Tongue (tissue), 3 donors: ENCODE measurements at places on chromosomes 5 and 9. TPM values are rescaled to one million over a fixed set of nuclear protein-coding genes. Genes with fewer than 3 reads are reported as not detected.

- DNase-seq, result no peak
Measured at GRCh38 chr9:133980864-133981588, 11.1 kb downstream of the VAV2 start.

GRCh38 chr5:174482607-174483024 lies 241.8 kb upstream of the MSX2 start:
- DNase-seq, result no peak

GRCh38 chr5:133995883-133996563 lies 8.8 kb downstream of the VDAC1 start:
- no peak for DNase-seq

GRCh38 chr5:74356009-74356695 lies 284.4 kb downstream of the ENC1 start:
- DNase-seq, result no peak

GRCh38 chr5:40618926-40619325 lies 60.8 kb upstream of the PTGER4 start:
- DNase-seq, result peak; percentile 35

DNA sequence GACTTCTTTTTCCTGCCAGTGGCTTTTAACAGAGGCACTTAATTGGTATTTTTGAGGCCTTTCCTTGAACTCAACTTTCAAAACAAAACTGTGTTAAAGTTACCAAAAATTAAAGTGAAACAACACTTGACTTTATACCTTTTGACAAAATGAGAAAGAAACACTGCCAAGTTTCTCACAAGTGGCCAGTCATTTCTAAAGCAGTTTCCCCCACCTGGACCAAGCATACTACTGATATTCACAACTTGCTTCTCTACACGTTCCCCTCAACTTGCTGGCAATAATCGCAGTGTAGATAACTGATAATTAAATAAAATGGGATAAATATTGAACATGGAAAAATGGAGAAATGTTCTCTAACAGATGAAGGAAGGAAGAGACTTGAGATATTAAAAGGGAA lies 135.7 kb downstream of the TLR4 start:
- no peak for DNase-seq

- no peak for DNase-seq
Measured at GRCh38 chr9:27495480-27496134, 28.5 kb upstream of the IFNK start.

DNA sequence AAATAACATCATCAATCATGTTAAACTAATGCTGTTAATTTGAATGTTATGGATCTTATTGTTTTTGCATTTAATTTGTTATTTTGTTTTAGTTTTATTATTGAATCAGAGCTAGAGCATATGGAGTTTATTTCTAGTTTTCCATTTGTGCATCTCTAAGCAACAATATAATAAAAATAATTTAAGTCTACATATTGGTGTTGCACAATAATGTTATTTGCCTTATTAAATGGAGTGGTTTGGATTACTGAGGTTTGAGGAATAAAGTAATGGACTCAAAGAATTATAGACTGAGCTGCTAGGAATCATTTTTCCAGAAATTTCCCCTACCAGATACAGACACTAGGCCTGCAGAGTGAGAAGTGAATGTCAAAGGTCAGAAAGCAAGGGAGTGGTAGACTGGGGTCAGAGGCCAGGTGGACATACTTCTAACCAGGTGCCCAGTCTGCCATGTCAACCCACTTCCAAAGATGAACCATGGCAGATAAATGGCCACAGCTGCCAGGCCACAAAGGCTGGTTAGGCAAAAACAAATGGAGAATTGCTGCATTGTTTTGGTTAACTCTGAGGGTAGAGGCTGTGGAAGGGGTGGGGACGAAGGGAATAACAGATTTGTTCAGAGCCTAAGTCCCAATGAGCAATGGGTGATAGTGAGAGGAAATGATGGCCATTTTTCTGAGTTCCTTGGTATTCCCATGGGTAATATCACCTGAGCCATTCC lies 113.1 kb downstream of the FBXL7 start:
- DNase-seq, result no peak

- peak; percentile 24 for DNase-seq
Measured at GRCh38 chr5:44546286-44546685, 157.1 kb upstream of the FGF10 start.

DNA sequence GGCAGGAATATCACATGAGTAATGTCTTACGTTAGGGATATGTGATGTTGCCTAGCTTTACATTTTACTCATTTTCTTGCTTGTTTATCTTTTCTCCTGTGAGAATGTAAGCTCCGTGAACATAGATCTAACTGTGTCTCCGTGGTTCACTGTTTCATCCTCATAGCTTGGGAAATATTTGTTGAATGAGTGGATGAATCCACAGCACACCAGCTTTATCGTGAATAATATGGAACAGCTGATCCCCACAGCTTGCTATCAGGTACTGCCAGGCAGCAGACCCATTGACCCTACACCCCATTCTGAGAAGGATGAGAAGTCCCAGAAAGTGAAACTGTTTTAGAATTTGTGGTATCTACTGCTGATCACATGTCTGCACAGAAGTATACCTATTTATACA lies 106.8 kb upstream of the FBN2 start:
- no peak for DNase-seq

DNA sequence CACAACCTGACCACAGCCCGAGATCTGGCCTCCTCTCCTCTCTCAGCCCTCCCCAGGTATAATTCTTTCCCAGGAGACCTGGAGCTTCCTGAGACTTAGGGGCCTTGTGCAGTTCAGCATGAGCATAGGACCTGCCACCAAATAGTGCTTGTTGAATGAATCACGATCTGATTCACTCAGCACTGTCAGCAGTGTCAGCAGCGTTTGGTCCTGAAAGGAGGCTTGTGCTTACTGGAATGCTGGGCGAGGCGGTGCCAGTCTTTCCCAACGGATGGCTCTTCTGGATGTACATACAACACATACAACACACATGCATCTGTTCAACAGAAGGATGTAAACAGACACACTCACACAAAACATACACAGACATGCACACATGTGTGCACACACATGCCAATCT lies 173.3 kb downstream of the COL23A1 start:
- no peak for DNase-seq

DNA sequence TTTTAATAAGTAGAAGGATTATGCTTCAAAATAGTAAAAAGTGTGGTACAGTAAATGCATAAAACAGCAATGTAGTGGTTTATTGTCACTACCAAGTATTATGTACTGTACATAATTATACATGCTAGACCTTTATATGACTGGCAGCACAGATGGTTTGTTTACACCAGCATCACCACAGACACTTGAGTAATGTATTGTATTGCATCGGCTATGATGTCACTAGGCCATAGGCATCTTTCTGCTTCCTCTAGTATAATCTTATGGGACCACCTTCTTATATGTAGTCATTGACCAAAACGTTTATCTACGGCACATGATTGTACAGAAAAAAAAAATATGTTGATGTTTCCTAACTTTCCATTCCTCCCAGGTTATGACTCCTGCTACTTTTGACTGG lies 31.9 kb upstream of the SSBP2 start:
- DNase-seq, result peak; percentile 44

DNA sequence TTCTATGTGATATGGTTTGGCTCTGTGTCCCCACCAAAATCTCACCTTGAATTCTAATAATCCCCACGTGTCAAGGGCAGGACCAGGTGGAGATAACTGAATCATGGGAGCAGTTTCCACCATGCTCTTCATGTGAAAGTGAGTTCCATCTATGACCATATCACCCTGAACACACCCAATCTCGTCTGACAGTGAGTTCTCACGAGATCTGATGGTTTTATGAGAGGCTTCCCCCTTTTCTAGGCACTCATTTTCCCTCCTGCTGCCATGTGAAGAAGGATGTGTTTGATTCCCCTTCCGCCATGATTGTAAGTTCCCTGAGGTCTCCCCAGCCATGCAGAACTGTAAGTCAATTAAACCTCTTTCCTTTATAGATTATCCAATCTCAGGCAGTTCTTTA lies 64.2 kb downstream of the RICTOR start:
- DNase-seq, result no peak

DNA sequence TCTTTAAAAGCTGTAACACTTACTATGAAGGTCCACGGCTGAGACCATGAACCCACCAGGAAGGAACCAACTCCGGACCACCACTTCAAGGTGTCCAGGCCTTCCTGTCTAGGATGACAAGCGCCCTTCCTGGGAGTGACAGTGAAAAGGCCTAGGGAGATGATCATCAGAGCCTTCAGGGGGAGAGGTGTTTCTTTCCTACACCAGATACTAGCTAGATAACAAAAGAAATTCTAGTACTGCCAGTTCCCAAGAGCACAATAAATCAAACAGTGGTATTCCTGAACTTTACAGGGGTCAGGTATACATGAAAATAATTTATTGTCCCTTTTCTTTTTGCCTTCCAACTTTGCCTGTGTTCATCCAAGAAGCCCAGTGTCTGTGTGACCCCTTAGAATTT lies 94.2 kb upstream of the NFIL3 start:
- no peak for DNase-seq

- no peak for DNase-seq
Measured at GRCh38 chr5:125486634-125487033, 740.2 kb upstream of the ZNF608 start.

GRCh38 chr5:135964670-135965320 lies 10.0 kb upstream of the LECT2 start:
- peak; percentile 62 for DNase-seq

DNA sequence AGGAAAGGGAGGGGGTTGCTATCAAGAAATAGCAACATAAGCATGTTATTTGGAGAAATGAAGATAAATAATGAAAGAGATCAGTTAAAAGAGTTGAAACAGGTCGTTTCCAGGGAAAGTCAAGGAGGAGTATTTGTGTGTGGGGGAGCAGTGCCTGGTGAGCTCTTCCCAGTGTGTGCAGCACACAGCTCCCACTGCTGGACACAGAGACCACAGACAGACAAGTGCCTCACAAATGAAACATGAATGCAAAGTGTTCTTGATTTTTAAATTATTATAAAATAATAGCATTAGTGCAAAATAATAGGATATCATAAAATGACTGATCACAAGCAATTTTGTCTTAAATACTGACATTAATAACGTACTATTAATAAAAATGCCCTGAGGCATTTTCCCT lies 40.8 kb downstream of the LIFR start:
- DNase-seq, result no peak

- peak; percentile 45 for DNase-seq
Measured at GRCh38 chr9:16625161-16625631, 245.3 kb downstream of the BNC2 start.

GRCh38 chr5:124889486-124889825 lies 143.0 kb upstream of the ZNF608 start:
- DNase-seq, result no peak

GRCh38 chr5:141848744-141849414 lies 29.3 kb downstream of the PCDH1 start:
- peak; percentile 32 for DNase-seq

FBXO38 gene
- total RNA-seq, result 52.2 TPM

MUSK gene
- 10.8 TPM for total RNA-seq

EGFL7 gene
- 57.1 TPM for total RNA-seq

MBLAC2 gene
- 5.7 TPM for total RNA-seq

IFNA2 gene
- total RNA-seq, result not detected

UGCG gene
- total RNA-seq, result 44.6 TPM

GBGT1 gene
- 5.1 TPM for total RNA-seq

CYSTM1 gene
- 8.3 TPM for total RNA-seq

WNT8A gene
- not detected for total RNA-seq

BTNL3 gene
- total RNA-seq, result not detected
